ENCODE measurements at places on chromosomes 11 and 22. TPM values are rescaled to one million over a fixed set of nuclear protein-coding genes. Genes with fewer than 3 reads are reported as not detected.

The SYT12 gene
- total RNA-seq: not detected

The TRPM5 gene
- total RNA-seq: not detected

The ELP4 gene
- total RNA-seq: 4.3 TPM

The MRGPRX4 gene
- not detected for total RNA-seq

The MRPL49 gene
- total RNA-seq: 34.7 TPM

The TIMP3 gene
- 329 TPM for total RNA-seq

The SHANK3 gene
- total RNA-seq: 0.90 TPM

The PRODH gene
- not detected for total RNA-seq

The DGCR6 gene
- total RNA-seq: 1.8 TPM

The GLYATL1B gene
- total RNA-seq: not detected

The OR2AG1 gene
- not detected for total RNA-seq

The MMP13 gene
- not detected for total RNA-seq

The GGTLC2 gene
- total RNA-seq: not detected

The VSIG10L2 gene
- not detected for total RNA-seq

The SAA1 gene
- total RNA-seq: not detected

The VPREB1 gene
- not detected for total RNA-seq

The PARVA gene
- total RNA-seq: 64.0 TPM

The HTR3A gene
- total RNA-seq: not detected

The PRR33 gene
- total RNA-seq: not detected

The OR4A16 gene
- not detected for total RNA-seq

The OR6X1 gene
- not detected for total RNA-seq

The SYT7 gene
- total RNA-seq: 7.0 TPM

The OR52H1 gene
- total RNA-seq: 0.81 TPM

The LRP4 gene
- total RNA-seq: 4.7 TPM

The DAGLA gene
- total RNA-seq: 4.2 TPM

The HEPHL1 gene
- not detected for total RNA-seq

The RBM7 gene
- 5.6 TPM for total RNA-seq

The B3GAT1 gene
- not detected for total RNA-seq

The CCDC87 gene
- total RNA-seq: 0.45 TPM

The SLN gene
- total RNA-seq: not detected

The KCNQ1OT1 gene
- 7.3 TPM for total RNA-seq

The DDI1 gene
- total RNA-seq: not detected

The ZBTB16 gene
- 0.41 TPM for total RNA-seq

The SLC22A25 gene
- not detected for total RNA-seq

The POLR2F gene
- 18.3 TPM for total RNA-seq

The OOSP2 gene
- total RNA-seq: not detected

The LDHAL6A gene
- not detected for total RNA-seq

The BCO2 gene
- total RNA-seq: 1.5 TPM

The FOLR1 gene
- 0.18 TPM for total RNA-seq

The PIM3 gene
- 14.1 TPM for total RNA-seq

The MS4A6E gene
- not detected for total RNA-seq

The ALDH3B2 gene
- total RNA-seq: not detected

The C11orf65 gene
- 1.6 TPM for total RNA-seq

The UPK2 gene
- not detected for total RNA-seq

The KDM4D gene
- 1.1 TPM for total RNA-seq

The PTPN5 gene
- not detected for total RNA-seq

The CALCB gene
- not detected for total RNA-seq

The RELT gene
- 0.57 TPM for total RNA-seq

The OLFML1 gene
- 27.1 TPM for total RNA-seq

The PANX3 gene
- total RNA-seq: not detected

The FZD4 gene
- 50.2 TPM for total RNA-seq

The C11orf91 gene
- not detected for total RNA-seq

The TENM4 gene
- total RNA-seq: 26.4 TPM

The ENTHD1 gene
- total RNA-seq: not detected

All from fibroblast of the aortic adventitia (primary cell).